ENCODE measurements at places on chromosomes 6 and 20.

DNA sequence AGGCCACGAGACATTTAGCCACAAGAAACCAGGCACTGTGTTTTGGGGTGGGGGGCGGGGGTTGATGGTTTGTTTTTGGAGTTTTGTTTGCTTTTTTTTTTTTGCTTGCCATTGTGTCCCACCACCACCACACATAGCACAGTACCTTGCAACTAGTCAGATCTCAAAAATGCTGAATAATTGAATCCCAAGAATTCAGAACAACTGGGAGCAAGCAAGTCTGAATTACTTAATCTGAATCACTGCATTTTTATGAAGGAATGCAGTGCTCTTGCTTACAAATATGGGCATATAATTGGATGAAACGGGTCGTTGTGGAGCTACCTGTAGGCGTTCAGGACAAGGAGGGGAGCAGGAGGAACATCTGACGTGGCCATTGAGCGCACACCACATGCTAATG is 151.5 kb upstream of the CDYL start:
- DNase-seq: no peak

- DNase-seq: peak; percentile 82
Observed at GRCh38 chr6:138692978-138693909, 80.3 kb upstream of the CCDC28A start.

GRCh38 chr6:101883505-101883904 is 490.0 kb downstream of the GRIK2 start:
- no peak for DNase-seq

- no peak for DNase-seq
Observed at GRCh38 chr6:33607126-33607783, 13.9 kb upstream of the ITPR3 start.

DNA sequence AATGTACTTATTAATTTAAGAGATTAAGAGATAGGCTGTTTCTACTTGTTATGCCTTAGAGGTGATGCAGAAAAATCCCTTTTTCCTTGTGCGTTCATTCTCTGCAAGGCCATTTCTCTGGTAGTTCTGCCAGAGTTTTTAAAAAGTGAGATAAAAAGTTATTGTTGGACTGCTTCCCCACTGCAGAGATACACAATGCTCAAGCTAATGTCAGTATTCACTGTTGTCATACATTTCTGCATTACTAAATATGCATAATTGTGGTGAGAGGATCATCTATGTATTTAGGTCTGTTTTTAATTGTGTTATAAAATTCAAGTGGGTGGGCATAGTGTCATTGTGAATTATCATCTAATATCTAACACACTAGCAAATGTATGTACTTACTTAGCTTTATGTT is 600.4 kb downstream of the HTR1B start:
- no peak for DNase-seq

GRCh38 chr6:142909686-142910085 is 35.3 kb downstream of the HIVEP2 start:
- no peak for DNase-seq

DNA sequence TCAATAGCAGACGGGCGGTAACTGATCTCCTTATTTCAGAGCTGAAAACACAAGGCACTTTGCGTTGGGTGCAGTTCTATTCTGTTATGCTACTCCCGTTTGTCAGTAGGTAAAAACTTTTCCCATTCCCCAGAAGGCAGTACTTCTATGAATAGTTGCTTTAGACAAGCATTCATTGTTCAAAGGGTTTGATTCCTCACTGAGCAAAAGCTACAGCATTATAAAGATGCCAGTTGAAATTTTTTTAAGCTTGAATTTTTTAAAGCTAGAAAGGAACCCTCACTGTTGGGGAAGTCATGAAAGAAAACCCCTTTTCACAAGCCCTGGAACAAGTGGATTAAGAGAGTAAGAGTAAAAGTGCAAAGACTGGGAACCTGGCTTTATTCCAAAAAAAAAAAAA is 42.3 kb downstream of the FUT9 start:
- no peak for DNase-seq

- DNase-seq: no peak
Observed at GRCh38 chr6:45427726-45428125, 50.0 kb upstream of the SUPT3H start.

GRCh38 chr20:62025832-62026563 is 39.7 kb downstream of the TAF4 start:
- no peak for DNase-seq

DNA sequence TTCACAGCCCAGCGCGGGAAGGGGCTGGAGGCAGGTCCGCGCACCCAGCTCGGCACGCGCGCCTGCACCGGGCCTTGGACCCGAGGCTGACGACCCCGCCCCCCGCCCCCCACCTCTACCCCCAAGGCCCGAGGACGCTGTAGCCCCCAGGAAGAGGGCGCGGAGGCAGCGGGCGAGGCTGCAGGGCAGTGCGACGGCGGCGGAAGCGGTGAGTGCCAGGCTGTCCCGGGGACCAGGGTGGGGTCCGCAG is 1.2 kb downstream of the LIME1 start:
- peak; percentile 44 for DNase-seq

- peak; percentile 65 for DNase-seq
Observed at GRCh38 chr6:34021554-34022190, 124.2 kb downstream of the GRM4 start.

DNA sequence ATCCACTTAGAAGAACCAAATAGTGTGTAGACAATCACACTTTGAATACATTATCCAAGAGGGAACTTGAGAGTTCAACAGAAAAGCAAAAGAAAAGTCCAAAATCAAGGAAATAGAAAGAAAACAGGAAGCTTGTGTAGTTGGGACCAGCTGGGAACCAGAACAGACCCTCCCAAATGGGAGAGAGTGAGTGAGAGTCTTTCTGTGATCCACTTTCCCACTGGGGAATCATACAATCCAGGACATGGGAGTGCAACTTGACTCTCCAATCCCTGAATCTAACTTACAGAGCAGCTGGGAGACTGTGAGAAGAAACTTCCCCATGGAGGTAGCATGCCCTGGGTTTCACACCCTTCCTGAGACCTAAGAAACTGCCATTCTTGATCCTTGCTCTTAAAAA is 27.0 kb downstream of the TREML4 start:
- no peak for DNase-seq

DNA sequence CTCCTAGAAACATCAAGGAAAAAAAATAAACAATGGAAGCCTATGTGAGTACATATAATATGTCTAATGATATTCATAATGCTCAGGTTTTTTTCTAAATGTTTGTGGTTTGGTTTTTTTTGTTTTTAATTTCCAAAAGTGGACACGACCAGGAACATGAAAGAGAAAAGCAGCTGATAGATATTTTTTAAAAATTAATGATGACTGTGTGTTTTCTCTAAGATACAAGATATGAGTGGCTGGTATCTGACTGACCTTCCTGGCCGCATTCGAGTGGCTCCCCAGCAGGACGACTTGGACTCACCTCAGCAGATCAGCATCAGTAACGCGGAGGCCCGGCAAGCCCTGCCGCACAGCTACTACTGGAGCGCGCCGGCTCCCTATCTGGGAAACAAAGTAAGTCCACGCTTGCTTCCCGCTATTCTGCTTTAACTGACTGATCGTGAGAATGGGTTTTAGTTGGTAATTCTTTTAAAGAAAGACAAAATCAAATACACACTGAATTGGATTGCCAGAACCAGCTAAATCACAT is 309.6 kb downstream of the LAMA2 start:
- DNase-seq: no peak

- no peak for DNase-seq
Observed at GRCh38 chr6:154782193-154782592, 49.0 kb downstream of the SCAF8 start.

DNA sequence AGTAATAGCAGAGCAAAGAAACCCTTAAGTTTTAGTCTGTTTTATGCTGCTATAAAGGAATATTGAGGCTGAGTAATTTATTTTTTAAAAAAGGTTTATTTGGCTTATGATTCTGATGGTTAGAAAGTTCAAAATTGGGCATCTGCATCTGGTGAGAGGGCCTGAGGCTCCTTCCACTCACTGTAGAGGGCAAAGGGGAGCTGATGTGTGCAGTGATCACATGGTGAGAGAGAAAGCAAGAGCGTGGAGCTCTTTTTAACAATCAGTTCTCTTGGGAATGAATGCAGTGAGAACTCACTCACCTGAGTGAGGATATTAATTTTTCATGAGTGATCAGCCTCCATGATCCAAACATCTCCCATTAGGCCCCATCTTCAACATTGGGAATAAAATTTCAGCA is 36.4 kb upstream of the SAMD3 start:
- DNase-seq: no peak

GRCh38 chr6:159229651-159230051 is 60.5 kb downstream of the FNDC1 start:
- no peak for DNase-seq

GRCh38 chr6:83594941-83595340 is 82.6 kb downstream of the PRSS35 start:
- no peak for DNase-seq

- no peak for DNase-seq
Observed at GRCh38 chr6:165821754-165822153, 158.7 kb upstream of the PDE10A start.

DNA sequence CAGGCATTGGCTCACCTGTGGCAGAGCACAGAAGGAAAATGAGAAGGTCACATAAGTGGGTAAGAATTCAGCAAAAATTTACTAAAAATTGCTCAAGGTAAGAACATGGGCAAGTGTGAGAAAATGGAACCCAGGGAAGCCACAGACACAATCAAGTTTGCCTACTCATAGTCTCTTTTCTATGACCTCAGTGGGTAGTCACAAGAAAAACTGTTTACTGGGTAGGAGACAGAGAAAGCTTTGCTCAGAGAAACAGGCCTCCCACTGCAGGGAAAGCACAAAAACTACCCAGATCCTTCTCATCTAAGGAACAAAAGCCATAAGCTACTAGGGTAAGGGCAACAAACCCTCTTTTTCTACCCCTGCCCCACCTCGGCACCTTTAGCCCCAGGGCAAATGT is 35.2 kb downstream of the FAM184A start:
- no peak for DNase-seq

DNA sequence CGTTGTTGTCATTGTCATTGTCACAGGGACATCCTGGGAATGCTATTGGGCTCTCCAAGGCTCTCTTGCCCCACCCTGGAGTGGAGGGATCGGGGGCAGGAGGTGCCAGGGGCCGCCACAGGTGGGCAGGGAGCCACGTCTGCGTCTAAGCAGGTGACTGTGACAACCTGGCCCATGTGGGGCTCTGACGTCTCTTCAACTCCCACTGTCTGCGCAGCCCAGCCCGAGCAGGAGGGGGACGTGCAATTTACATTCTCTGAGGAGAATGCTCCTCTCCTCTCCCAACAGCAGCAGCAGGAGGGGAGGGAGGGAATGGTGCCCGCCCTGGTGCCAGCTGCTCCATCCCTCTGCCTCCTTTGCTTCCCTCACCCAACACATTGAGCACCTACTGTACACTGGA is 50.1 kb downstream of the GRM4 start:
- DNase-seq: no peak

DNA sequence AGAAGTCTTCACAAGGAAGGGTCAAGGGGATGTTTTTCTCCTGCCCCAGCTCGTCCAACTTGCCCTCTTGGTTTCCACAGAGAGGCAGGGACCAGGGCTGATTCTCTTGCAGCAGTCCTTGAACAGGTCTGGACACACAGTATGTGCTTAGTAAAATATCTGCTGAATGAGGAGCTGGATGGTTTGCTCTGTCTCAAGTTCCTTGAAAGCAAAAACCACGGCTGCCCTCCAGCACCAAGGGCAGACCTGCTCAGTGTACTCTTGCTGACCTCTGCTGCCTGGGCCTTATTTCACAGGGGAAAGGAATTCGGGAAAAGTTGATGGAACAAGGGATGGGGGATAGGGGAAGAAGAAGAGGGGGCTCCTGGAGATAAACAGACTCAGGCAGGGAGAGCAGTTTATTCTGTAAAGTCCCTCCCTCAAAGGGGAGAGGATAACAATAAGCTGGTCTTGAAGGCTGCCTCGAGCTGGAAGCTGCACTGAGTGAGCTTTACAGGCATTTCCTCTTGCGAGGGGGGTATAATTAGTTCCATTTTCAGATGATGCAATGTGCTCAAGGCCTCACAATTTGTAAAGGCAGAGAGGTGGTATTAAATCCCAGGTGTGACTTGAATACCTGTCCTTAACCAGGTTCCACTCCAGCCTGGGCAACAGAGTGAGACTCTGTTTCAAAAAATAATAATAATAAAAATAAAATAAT is 10.3 kb downstream of the KCNK5 start:
- DNase-seq: no peak

- DNase-seq: no peak
Observed at GRCh38 chr6:47621838-47622449, 76.4 kb upstream of the ADGRF4 start.

DNA sequence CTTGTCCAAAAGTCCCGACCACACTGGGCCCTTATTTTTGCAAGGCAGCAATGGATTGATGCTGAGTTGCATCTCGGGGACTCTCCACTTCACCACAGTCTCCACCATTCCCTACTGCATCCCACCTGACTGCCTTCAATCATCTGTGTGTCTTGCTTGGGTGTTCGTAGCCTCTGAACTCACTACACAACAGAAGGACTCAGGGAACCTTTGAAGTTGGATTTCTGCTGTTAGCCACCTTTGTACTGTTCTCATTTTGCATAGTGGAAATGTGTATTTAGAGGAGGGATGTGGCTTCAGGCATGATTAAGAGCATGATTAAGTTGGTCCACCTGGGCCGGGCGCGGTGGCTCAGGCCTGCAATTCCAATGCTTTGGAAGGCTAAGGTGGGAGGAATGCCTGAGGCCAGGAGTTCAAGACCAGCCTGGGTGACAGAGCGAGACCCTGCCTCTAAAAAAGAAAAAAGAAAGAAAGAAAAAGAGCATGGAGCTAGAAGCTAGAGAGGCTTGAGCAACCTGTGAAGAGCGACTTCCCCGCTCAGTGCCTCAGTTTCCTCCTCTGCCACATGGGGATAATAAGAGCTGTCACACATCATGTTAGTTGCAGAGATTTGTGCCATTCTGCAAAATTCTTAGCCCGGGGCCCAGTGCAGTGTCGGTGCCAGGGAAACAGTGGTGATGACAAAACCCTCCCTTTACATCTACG is 121.3 kb upstream of the PTPN1 start:
- no peak for DNase-seq

DNA sequence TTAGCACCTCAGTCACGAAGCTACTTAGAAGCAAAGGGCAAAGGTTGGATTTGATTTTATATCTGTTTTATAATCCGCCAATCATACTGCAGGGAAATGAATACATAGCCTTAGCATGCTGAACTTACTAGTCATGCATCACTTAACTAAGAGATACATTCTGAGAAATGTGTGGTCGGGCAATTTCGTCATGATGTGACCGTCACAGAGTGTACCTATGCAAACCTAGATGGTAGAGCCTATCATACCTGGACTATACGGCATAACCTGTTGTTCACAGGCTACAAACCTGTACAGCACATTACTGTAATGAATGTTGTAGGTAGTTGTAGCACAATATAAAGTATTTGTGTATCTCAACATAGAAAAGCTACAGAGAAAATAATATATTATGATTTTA is 345.2 kb upstream of the RGS17 start:
- no peak for DNase-seq
